ENCODE measurements at places on chromosomes 13 and 19. TPM values are rescaled to one million over a fixed set of nuclear protein-coding genes. Genes with fewer than 3 reads are reported as not detected.

GRCh38 chr13:101691341-101691860 lies 238.9 kb downstream of the ITGBL1 start:
- DNase-seq = no peak

Gene KRTDAP
- not detected for total RNA-seq

Gene SPRY2
- 3.3 TPM for total RNA-seq

GRCh38 chr13:100439247-100439970 lies 149.2 kb downstream of the GGACT start:
- DNase-seq = no peak

DNA sequence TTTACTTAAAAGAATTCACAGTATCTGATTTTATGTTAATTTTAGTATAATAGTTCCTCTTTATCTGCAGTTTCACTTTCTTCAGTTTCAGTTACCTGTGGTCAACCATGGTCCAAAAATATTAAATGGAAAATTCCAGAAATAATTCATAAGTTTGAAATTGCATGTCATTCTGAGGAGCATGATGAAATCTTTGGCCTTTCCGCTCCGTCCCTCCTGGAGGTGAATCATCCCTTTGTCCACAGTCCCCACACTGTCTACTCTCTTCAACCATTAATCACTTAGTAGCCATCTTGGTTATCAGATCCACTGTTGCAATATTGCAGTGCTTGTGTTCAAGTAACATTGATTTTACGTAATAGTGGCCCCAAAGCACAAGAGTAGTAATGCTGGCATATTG lies 26.9 kb downstream of the SLITRK6 start:
- peak; percentile 59 for DNase-seq

Data from A172 (cell line).